Calu3 (cell line): ENCODE measurements at places on chromosomes 13 and 19. TPM values are rescaled to one million over a fixed set of nuclear protein-coding genes. Genes with fewer than 3 reads are reported as not detected.

DNA sequence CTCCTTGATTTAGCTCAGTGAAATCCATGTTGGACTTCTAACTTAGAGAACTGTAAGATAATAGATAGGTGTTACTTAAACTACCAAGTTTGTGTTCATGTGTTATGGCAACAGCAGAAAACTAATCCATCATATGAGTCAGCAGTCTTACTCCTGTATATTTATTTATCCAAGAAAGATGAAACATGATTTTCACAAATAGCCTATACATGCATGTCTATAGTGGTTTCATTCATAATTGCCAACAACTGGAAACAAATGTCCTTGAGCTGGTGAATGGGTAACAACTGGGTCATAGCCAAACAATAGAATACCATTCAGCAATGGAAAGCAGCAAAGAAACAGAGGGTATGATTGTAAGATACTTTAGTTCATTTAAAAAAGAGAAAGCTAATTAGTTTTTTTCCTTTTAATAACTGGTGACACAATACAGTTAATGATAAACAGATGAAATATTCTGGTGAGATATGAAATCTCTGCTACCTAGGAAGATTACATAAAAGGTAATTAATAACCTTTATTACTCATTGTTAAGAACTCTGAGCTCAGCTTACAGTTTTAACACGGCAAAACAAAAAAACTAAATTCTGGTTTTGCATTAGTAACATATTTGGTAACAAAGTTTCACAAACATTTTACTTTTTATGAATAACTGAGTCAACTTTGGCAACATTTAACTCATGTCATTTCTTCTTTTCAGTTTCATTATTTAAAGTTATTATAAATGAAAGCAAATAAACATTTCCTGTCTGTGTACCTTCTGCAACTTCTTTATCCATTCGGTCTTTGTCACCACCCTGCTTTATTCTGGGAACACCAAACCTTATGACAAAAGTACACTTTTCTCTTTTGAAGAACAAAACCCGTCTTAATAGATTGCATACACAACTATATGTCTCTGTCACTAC lies 181.3 kb downstream of the LIG4 start:
- no peak for DNase-seq

DNA sequence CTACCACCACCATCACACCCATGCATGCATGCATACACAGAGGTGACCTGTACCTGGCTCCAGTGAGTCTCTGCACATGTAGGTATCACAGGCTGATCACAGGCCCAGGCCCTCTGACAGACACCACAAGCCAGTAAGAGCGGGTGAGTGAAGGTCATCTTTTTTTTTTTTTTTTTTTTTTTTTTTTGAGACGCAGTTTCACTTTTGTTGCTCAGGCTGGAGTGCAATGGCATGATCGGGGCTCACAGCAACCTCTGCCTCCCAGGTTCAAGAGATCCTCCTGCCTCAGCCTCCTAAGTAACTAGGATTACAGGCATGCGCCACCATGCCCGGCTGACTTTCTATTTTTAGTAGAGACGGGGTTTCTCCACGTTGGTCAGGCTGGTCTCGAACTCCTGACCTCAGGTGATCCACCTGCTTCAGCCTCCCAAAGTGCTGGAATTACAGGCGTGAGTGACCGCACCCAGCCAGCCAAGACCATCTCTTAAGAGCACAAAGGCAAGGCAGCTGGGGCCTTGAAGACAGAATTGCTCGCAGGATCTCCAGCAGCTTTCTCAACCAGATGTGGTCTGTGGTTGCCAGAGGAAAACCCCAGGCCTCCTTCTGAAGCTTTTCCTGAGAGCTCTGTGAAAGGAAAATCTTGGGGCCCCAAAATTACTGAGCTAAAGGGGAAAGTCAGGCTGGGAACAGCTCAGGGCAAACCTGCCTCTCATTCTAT lies 3.2 kb upstream of the NKG7 start:
- DNase-seq = no peak

DNA sequence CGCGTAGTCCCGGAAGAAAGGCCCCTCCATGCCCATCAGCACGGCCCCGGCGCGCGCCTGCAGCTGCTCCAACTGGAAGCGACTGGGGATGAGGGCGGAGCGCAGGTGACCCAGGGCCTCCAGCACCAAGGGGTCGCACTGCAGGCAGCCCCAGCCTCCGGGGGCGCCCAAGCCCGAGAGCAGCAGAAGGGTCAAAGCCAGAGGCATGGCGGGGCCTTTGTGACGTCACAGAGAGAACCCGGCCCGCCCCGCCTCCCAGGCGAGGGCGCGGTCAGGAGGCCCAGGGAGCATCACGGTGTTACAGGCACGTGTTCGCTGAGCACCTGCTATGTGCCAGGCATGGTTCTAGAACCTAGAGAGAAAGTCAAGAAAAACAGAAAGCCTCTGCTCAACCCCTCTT lies at the start of gene IZUMO2:
Gene IZUMO2 (minus strand): TSS at position 294 of the 400 bp plus-strand sequence. CDS start 87 bp downstream, at position 207.
- no peak for DNase-seq

GRCh38 chr13:51612867-51613266 lies 28.6 kb downstream of the WDFY2 start:
- no peak for DNase-seq

DNA sequence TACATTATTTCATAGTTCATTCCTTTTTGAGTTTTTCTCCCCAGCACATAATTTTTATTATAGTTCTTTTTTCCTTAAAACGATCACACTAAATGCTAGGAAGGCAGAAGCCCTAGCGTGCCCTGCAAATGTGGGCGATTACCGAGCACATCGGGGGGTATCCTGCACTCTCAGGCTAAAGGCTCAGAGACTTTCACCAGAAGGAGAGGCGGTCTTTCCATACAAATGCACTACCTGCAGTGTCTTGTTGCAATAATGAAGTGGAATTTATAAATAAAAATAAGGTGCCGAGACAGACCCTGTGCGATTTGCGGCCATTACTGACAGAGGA lies 29.3 kb upstream of the SPACA7 start:
- DNase-seq = no peak

DNA sequence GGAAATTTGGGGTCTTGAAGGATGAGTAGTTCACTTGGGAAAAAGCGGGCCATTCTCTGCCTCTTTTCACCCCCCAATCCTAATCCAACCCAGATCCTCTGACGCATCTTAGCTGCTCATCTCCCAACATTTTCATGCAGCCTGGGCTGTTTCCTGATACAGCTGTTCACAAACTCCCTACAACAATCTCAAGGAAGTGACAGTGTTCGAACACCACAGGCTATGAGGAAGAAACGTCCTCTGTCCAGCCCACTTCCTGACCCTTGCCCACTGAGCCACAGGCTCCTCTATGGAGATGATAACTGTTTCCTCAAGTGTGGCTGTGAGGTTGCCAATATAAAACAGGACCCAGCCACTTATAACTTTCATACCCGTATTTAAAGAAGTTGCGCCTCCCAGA lies 16.2 kb downstream of the LMTK3 start:
- DNase-seq = no peak

DNA sequence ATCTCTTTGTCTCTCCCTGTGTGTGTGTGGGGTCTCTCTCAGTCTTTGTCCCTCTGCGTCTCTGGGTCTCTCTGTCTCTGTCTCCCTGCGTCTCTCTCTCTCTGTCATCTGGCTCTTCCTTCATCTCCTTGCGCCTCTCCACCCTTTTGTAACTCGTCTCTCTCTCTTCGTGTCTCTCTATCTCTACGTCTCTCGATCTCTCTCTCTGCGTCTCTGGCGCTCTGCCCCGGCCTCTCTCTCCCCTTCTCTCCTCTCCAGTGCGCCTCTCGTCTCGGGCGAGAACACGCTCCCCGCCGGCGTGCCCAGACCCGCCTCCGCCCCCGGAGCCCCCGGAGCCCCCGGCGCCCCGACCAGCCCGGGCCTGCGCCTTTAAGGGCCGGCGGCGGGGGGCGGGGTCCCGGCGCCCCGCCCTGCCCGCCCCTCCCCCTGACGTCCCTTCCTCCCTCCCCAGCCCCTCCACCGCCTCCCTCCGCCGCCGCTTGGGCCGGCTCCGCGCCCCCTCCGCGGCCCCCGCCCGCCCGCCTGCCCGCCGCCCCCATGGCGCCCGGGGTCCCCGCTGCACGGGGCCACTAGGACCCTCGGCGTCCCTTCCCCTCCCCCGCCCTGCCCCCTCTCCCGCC lies at the start of gene MARK4:
Gene MARK4 (plus strand): TSS at position 440 of the 620 bp plus-strand sequence. CDS start 318 bp downstream, outside the sequence.
- DNase-seq = peak; percentile 52

GRCh38 chr13:102556806-102557205 lies 40.0 kb upstream of the TPP2 start:
- no peak for DNase-seq

DNA sequence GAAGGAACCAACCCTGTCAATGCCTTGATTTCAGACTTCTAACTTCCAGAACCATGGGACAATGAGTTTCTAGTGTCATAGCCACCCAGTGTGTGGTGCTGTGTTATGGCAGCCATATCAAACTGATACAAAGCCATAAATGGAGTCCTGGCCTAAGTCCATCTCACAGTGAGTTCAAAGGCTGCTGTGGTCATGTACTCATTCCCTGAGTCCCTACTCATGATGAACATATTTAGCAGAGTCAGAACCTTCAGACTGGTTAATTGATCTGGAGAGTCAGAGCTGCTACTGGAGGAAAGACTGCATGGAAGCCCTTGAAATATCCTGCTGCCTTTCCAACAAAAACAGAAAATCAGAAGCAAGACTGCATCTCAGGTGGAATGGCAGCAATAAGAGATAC lies 39.2 kb upstream of the CSNK1A1L start:
- DNase-seq = no peak

DNA sequence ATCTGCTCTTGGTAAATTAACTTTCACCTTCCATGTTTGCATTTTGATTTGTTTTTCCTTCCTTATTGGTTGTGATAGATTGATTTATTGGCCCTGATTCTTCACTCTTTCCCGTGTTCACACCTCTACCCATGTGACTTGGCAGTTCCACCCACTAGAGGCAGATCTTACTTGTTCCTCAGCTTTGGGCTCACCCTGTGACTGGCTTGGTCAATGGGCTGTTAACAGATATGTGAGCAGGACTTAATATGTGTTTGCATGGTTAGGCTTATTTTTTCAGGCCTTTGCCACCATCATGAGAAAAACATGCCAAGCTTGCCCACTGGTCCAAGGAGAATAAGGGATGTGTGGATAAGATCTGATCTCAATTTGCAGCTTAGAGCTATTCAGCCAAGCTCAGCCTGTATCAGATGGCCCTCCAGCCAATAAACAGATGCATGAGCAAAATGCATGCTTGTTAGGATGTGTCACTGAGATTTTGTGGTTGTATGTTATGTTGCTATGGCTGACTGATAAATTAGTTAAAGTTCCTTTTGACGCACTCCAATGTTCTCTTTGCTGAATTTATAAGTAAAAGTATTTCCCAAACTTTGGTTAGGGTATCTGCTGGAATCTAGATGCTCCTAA lies 48.0 kb downstream of the RGCC start:
- no peak for DNase-seq

DNA sequence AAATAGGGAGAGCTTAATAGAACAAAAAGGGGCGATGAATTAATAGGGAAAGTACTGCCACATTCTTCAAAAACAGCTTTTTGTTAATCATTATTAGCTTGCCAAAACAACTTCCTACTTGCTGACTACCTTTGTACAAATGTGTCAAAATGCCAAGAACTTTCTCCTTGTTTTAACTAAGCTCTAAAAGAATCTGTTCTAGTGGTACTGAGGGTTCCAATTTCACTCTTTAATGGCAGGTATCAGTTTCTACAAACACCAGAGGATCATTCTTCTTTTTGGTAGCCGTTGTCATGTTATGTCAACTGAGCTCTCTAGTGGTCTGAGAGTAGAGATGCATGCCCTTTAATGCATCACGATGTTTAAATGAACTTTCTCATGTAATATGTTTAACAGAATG lies 29.4 kb upstream of the FBXL3 start:
- DNase-seq = no peak

DNA sequence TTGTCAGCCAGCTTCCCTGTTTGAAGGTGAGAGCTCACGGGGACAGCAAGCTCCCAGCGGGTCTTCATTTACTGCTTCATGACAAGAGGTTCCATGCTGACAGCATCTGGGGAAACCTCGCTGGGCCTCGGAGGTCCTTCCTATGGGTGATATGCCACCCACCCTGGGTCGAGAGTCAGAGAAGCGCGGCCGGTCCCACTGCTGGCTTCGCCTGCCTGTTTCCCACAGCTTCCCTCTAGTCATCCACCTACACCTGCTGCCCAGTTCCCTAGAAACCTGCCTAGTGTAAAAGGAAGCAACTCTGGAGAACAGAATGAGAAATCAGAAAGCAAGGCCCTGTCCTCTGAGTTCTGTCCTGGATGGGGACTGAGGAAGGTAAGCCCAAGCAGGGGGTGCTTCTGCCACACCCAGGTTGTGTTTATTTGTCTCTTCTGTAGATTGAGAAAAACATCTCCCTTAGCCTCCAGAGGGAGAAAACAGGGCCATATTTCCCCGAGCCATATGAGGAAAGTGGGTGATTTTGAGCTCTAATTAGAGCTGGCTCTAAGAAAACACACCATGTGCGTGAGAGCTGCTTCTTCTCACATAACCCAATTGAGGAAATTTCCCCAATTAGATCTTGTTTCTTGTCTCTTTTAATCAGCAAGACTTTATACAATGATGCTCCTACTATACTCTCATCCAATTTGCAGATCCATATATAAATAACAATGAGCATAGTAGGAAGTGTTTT lies 504.3 kb downstream of the IRS2 start:
- no peak for DNase-seq

DNA sequence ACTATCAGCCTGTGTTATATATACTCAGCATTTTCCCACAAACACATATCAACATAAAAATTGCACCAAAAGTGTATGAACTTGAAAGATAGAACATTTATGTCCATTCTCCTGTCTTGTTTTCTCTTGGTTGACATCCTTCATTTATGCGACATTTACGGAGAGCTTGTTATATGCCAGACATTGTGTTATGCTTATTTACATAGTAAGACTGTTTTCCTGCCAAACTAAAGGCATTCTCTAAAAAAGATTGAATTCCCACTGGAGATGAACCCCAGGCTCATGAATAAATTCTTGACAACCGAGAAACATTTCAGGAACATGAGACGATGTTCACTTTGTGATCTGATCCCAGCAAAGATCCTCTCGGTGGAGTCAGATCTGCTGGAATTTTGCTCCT lies 131.0 kb downstream of the RAP2A start:
- DNase-seq = no peak

DNA sequence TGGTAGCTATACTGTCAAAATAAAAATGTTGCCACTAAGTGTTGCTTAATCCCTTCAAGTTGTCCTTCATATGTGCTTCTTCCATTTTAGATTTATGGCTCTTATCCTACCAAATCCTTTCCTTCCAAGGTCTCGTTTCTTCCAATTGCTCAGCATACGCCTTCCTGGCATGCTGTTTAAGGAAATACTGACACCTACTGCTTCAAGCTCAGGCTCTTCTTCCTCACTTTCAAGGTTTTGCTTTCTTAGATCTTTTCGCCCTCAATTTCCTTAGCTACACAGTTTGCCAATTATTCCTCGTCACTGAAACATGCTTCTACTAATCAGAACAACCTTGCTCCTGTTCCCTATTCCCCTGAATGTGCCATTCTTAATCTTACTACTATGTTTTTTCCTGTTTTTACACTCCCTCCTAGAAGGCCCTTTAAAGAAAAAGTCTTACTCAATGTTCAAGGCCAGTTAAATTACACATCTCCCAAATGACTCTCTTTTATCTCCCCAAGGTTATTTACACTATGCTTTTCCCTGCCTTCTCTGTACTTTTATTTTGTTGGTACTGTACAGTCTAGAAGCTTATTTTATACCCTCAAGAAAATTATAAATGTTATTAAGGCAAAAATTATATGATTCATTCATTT lies 343.1 kb downstream of the MZT1 start:
- no peak for DNase-seq

REXO1 gene
- total RNA-seq = 34.1 and 39.5 TPM in 2 replicates

RABAC1 gene
- 116 and 126 TPM in 2 replicates for total RNA-seq

GIPC3 gene
- total RNA-seq = not detected in 2 replicates

TMEM255B gene
- not detected in 2 replicates for total RNA-seq

ZNF573 gene
- 10.1 and 16.8 TPM in 2 replicates for total RNA-seq

CAMSAP3 gene
- 26.0 and 30.3 TPM in 2 replicates for total RNA-seq
